ENCODE measurements at places on chromosomes 5 and 9.

DNA sequence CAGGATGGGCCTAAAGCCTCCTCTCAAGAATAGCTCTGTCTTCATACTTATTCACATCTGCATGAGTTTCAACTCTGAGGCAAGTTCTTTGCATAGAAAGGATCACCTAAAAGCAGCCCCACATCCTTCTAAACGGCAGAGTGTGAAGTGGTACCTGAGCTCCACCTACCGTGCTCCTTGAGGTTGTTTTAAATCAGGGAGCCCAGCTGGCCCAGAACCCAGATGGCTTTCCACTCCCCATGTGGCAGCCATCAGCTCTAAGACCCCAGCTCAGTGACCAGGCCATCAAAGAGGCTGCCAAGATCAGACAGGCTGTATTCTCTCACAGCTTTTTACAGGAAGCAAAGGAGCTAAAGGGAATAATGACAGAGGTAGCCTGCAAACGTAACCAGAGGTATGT is 299.3 kb downstream of the RASEF start:
- no peak for DNase-seq

- DNase-seq: no peak
These were observed 161.1 kb downstream of the COL23A1 start for GRCh38 chr5:178429156-178429468.

- no peak for DNase-seq
These were observed 8.7 kb downstream of the SERINC5 start for GRCh38 chr5:80246995-80247729.

DNA sequence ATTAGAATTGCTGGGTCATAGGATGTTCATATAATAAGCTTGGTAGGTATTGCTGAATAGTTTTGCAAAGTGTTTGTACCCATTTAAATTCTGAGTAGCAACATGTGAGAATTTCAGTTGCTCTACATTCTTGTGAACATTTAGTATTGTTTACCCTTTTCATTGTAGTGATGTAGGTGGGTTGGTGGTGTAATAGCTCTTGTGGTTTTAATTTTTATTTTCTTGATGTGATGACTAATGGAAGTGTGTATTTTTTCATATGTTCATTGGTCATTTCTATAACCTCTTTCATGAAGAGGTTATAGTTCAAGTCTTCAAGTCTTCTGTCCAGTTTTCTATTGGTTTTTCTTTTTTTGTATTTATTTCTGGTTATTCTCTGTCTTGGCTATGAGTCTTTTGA is 34.4 kb downstream of the RASA1 start:
- DNase-seq: no peak

GRCh38 chr5:18379189-18379588 is 744.9 kb downstream of the TAF11L14 start:
- DNase-seq: no peak

DNA sequence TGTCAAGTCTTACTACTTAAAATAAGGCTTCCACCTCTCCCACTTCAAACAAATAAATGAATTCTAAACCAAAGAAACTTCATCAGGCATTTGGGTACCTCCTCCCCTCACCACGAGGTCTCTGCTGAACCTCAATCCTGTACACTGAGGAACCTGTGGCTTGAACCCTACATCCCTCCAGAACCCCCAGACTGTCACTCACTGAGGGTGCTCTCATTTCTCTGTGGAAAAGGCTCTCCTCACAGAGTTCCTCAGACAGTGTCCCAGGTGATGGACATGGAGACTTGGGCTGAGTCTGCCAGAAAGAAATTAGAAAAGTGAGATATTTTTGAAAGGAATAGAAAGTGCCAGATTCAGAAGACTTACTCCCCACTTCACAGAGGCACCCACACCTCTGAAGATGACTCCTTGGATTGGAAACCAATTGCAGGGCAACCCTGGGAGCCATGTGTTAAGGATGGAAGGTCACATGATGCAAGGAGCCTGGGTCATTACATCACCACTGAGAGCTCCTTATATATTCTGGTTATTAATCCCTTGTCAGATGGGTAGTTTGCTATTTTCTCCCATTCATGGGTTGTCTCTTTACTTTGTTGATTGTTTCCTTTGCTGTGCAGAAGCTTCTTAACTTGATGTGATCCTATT is 19.8 kb downstream of the MLANA start:
- no peak for DNase-seq

GRCh38 chr9:34510497-34511468 is 12.0 kb downstream of the ENHO start:
- DNase-seq: no peak

GRCh38 chr5:60350794-60351193 is 349.2 kb downstream of the DEPDC1B start:
- no peak for DNase-seq

Data from stimulated activated CD8-positive, alpha-beta memory T cell treated with anti-CD3 and anti-CD28 coated beads, Interleukin-2, amount 100 ng/mL, for 48 hours (primary cell).